ENCODE measurements at places on chromosomes 1 and 21. TPM values are rescaled to one million over a fixed set of nuclear protein-coding genes. Genes with fewer than 3 reads are reported as not detected.

Gene CPT2
- 12.6 TPM for polyA plus RNA-seq

Gene HEYL
- polyA plus RNA-seq, result 40.1 TPM

Gene CLDN19
- 0.57 TPM for polyA plus RNA-seq

Gene NPHS2
- polyA plus RNA-seq, result not detected

All from muscle of back (tissue), 13 donors.